ENCODE measurements at places on chromosomes 3 and 15.

GRCh38 chr15:99842071-99842470, 108.8 kb upstream of the LYSMD4 start:
- no peak for DNase-seq

- DNase-seq, result no peak
Measured at GRCh38 chr3:17355591-17355990, 386.8 kb downstream of the TBC1D5 start.

- no peak for DNase-seq
Measured at GRCh38 chr3:135148398-135149020, 353.4 kb downstream of the EPHB1 start.

GRCh38 chr3:116238846-116239565, 206.3 kb downstream of the LSAMP start:
- no peak for DNase-seq

All from CMK (cell line).